Cerebellar nuclear complex (tissue), 1 donor: ENCODE measurements at places on chromosomes 13 and 19.

DNA sequence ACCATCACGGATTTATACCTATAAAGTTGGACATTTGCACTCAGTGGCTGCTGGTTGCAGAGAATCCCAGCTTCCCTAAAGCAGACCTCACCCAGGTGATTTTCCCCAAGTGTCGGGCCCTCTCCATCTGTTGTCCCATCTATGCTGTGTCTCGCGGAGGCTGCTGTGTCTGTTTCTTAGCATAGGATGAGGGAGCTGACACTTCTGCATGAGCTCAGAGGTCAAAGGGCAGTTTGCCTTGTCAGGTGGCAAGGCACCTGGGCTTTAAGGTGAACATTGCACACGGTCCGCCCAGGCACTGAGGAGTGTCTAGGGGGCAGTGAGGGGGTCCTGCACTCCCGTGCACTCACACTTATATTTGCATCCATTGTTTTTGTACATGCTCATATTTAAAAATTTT is 151.6 kb downstream of the ZIC5 start:
- no peak for DNase-seq

DNA sequence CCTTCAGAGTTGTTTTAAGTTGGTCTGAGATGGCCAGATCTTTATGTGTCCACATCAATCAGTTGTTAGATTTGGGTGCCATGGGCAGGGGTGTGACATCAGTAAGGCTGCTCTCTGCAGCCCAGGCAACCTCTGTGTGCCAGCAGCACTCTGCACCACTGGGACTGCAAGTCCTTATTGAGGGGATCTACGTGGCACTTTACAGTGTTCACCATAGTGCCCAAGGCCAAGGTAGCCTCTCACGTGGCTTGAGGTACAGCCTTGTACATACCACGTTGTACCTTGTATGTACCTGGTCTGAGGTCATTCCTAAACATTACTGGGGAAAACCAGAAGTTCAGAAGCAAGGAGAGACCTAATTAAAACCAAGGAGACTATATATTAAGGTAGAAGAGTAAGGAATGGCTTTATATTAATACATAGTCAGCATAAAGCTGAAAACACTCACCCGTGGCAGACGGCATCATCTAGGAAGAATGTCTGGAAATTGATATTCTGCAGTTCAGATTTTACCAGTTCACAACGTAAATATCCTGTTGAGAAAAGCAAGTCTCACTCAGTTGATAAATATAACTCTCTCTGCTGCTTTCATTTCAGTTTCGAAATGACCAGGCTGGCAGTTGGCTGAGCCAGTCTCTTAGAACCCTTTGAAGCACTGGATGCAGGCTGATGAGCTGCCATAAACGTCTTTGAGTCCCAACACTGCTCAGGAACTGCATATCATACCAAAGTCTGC is 128.8 kb downstream of the ZDHHC20 start:
- DNase-seq, result no peak

DNA sequence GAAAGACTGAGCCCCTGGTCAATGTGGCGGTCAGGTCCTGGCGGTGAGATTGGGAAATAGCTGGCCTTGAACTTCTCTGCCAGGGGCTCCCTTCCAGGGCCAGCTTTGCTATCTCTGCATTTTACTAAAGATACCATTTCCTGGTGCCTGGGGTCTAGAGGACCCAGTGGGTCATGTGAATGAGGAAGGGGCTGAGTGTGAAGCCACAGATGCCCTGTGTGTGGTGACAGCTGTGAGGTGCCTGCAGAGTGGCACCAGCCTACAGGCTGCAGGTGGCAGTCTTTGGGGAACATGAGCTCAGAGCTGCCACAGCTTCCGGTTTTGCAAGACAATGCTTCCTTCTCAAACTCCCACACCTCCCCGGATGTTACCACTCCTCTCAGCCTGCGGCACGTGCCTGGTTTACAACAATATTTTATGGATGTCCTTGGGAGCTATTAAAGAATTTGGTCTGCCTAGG is 5.2 kb upstream of the MLNR start:
- no peak for DNase-seq

GRCh38 chr13:24716446-24716845 is 36.2 kb downstream of the ATP12A start:
- no peak for DNase-seq

- DNase-seq, result no peak
These were observed 156.5 kb upstream of the TSC22D1 start for GRCh38 chr13:44732503-44733098.

- DNase-seq, result no peak
These were observed 273.1 kb downstream of the PCDH20 start for GRCh38 chr13:61142506-61142905.

DNA sequence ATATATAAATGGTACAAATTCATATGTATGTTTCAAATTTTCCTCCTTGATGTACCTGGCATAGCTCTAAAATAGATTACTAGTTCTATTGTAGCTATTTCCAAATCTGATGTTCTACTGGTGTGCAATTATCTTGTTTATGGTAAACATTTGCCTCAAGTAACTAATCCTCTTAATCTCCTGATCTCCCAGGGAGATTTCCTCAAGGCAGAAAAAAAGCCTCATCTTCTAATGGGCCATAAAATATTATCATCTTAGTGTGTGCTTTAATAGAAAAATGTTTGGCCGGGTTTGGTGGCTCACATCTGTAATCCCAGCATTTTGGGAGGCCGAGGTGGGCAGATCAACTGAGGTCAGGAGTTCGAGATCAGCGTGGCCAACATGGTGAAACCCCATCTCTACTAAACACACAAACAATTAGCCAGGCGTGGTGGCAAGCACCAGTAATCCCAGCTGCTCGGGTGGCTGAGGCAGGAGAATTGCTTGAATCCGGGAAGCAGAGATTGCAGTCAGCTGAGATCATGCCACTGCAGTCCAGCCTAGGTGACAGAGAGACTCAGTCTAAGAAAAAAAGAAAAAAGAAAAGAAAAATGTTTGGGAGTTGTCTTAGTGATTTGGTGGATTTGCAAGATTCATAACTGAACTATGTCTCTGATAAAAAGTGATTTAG is 498.9 kb upstream of the SLITRK5 start:
- DNase-seq, result no peak

- no peak for DNase-seq
These were observed 207.8 kb downstream of the RFC3 start for GRCh38 chr13:34025746-34026145.

- no peak for DNase-seq
These were observed 299.6 kb downstream of the TDRD3 start for GRCh38 chr13:60696602-60697001.

DNA sequence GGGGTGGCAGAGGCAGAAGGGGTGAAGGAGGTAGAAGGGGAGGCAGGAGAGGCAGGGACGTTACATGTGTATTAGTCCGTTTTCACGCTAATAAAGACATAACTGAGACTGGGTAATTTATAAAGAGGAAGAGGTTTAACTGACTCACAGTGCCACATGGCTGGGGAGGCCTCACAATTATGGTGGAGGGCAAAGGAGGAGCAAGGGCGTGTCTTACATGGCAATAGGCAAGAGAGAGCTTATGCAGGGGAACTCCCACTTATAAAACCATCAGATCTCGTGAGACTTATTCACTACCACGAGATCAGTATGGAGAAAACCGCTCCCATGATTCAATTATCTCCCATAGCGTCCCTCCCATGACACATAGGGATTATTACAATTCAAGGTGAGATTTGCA is 19.0 kb upstream of the ACOD1 start:
- DNase-seq, result no peak

DNA sequence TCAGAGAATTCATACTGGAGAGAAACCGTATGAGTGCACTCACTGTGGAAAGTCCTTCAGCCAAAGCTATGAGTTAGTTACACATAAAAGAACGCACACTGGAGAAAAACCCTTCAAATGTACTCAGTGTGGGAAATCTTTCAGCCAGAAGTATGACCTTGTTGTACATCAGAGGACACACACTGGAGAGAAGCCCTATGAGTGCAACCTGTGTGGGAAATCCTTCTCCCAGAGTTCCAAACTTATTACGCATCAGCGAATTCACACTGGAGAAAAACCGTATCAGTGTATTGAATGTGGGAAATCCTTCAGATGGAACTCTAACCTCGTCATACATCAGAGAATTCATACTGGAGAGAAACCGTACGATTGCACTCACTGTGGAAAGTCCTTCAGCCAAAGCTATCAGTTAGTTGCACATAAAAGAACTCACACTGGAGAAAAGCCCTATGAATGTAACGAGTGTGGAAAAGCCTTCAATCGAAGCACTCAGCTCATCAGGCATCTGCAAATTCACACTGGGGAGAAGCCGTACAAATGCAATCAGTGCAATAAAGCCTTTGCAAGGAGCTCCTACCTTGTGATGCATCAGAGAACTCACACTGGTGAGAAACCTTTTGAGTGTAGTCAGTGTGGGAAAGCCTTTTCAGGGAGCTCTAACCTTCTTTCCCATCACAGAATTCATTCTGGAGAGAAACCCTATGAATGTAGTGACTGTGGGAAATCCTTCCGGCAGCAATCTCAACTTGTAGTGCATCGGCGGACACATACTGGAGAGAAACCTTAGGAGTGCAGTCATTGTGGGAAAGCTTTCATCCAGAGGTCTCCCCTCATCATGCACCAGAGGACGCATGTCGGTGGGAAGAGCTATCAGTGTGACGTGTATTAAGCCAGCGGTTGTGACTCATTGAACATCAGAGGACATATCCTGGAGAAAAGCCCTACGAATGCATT is 16.5 kb upstream of the ZNF8 start:
- DNase-seq, result no peak

- no peak for DNase-seq
These were observed 3.8 kb upstream of the FGF14 start for GRCh38 chr13:102405499-102406100.

DNA sequence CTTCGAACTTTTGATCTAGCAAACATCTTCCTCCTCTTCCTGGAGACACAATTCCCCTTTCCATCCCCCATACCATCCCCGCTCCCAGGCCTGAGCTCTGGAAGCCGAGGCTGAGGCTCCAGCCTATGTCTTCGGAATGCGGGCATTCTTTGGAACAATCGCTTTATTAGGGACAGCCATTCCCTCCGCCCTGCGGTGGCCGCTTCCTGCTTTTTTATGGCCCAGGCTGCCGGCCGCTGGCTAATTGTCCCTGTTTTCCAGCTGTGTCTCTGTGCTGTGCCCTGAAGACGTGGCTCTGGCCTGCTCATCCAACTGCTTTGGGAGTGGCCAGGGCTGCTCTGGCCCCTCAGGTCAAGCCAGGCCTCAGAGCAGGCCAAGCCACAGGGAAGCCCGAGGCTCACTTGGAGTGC is 2.1 kb upstream of the CDX2 start:
- DNase-seq, result no peak

DNA sequence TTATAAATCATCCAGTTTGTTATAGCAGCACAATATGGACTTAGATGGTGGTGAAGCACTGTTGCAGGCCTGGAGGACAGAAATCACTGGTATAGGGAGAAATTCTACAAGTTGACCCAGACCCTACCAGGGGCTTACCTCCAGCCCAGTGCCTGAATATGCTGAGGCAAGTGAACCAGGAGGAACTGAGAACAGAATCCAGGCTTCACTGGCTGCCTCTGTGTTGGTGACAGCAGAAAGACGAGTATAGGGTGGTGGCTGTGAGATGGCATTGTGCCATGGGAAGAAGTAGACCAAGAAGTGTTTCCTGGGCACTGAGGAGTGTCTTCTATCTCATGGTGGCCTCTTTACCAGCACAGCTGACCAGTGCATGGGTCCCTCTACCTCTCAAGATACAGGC is 15.9 kb upstream of the EID2 start:
- no peak for DNase-seq

DNA sequence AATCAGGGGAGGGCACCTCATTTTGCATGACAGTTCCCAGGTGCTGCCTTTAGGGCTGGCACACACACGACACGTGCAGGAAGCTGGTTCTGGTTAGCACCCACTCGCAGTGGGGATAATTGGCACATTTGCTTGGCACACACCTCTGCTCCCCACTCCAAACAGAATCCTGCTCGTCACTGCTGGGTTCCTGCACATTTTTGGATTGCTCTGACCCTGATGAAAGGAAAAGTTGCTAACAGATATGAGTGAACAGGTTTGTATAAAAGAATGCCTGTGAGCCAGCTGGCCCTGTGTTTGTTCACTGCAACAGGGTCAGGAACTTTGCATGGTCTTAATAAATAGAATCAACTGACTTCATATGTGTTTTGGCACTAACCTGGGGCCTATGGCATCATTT is 1500.4 kb downstream of the EFNB2 start:
- no peak for DNase-seq

DNA sequence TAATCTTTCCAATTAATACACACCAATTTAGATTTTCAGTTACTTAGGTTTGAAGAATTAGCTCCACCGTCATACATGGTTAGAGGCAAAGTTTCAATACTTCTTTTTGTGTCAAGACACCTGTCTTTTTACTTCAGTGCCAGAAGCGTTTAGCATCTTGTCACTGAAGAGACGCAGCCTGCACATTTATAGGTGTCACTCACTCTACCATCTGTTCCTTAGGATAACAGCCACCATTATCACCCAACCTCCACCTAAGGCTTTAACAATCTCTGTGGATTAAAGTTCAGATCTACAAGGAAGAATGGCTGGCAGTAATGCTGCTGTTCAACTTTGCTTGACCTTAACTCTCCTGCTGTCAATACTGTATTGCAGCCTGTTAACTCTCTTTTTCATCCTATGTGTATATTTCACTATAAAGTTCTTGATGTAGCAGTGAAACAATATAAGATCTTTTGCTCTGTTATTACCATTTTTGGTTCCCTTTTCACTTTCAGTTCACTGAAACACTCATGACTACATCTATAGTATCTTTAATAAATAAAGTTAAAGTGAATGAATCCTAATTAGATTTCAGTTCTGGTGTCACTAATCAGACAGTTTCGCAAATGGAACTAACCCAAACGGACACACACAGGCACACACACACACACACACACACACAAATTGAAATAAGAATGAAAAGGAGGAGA is 435.6 kb downstream of the PCDH9 start:
- DNase-seq, result no peak

DNA sequence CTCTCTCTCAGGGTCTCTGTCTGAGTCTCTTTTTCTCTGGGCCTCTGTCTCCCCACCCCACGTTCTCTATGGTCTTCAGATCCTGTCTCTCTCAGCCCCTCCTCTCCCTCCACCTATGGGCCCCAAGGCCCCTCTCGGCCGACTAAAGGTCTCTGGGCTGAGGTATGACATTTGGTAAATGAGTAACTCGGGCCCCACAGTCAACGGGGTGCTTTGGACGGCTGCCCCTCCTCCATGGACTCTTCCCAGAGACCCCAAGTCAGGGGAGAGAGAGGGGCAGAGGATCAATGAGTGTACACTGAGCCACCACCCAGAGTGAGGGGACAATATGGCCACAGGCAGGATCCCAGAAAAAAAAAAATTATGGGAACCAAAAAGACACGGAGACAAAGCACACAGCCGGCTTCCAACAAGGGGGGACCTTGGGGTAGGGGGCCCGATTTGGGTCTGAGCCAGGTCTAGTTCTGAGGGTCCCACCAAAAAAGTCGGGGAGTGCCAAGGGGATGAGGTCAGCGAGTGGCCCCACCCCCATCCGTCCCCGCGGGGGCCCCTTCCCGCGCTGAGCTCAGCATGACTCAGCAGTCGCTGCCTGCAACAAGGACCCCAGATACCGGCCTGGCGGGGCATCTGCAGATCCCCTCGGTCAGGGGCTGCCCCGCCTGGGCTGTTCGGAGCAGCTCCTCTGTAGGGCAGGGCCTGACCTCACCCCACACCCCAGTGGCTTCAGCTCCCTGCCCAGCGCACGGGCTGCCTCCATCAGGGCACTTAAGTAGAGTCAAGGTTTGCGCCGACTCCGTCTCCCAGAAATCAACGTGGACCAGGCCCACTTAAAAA is 1.5 kb upstream of the FTL start:
- no peak for DNase-seq
